Activated T-cell treated with anti-CD3 and anti-CD28 coated beads, Interleukin-2, amount 50 U/mL, for 1 hour (primary cell): ENCODE measurements at places on chromosomes 5 and 9.

GRCh38 chr5:78760366-78760765 is 111.8 kb upstream of the LHFPL2 start:
- DNase-seq = no peak

- no peak for DNase-seq
Observed at GRCh38 chr5:57447658-57448057, 35.0 kb downstream of the ACTBL2 start.

DNA sequence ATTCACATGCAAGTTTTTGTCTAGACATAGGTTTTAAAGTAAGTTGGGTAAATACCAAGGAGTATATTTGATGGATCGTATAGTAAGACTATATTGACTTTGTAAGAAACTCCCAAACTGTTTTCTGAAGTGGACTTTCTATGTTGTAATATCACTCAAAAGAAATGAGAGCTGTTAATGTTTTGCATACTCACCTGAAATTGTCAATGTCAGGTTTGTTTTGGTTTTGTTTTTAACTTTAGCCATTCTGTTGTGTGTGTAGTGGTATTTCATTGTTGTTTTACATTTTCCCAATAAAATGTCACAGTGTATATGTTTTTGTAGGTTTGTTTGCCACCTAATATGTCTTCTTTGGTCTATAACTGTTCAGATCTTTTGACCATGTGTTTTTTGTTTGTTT is 375.7 kb upstream of the CDH9 start:
- DNase-seq = no peak

DNA sequence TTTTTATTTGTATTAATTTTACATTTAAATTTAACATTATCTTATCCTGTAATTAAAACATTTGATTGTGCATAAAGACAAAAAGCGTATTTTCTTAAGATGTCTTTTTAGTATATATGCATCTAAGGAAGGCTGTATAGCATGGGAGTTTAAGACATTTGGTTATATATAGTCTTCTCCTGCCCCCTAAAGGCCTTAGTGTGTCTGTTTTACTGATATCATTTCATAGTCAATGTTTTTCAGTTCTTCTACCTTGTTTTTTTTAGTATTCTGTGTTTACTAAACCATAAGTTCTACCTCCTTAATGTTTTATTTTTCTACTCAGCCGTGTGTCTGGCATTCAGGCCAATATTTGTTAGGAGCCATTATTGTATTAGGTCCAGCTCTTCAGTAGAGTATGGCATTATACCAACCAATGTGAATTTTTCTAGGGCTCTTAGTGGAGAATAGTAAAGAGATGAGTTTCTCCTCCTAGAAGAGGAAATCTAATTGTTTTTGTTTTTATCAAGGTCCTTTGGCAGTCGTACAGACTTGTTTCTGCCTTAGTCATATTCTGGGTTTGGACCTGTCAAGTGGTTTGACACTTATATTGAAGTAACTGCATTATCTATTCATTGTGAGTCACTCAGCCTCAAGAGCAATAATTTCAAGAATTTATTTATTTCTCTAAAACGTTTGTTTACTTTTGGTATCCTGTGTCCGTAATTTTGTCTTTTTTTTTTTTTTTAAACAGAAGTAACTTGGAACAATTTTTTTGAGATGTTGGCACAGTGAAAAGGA is 74.8 kb downstream of the SLF1 start:
- no peak for DNase-seq

- no peak for DNase-seq
Observed at GRCh38 chr5:127311781-127312525, 21.4 kb downstream of the MEGF10 start.

GRCh38 chr5:163498886-163499285 is 6.5 kb upstream of the MAT2B start:
- no peak for DNase-seq

DNA sequence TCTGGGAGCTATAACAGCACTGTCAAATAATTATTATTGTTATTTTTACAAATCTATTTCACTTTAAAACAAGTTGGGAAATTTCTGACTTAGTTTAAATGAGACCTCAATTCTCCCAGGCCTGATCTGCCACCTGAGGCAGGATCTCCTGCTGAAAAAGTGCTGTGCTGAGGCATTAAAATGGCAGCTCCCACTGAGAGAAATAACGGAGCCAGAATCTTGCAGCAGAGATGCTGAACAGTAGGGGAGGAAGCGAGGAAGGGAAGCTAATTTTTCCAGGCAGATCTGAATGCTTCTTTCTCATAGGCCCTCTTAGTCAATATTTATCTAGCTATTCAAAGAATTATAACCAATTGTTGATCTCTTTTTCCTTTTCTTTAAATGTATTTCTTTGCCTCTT is 196.3 kb downstream of the ZNF462 start:
- DNase-seq = no peak

GRCh38 chr5:1349246-1349645 is 4.3 kb upstream of the CLPTM1L start:
- no peak for DNase-seq

GRCh38 chr5:61234019-61234418 is 71.8 kb upstream of the SMIM15 start:
- DNase-seq = no peak

DNA sequence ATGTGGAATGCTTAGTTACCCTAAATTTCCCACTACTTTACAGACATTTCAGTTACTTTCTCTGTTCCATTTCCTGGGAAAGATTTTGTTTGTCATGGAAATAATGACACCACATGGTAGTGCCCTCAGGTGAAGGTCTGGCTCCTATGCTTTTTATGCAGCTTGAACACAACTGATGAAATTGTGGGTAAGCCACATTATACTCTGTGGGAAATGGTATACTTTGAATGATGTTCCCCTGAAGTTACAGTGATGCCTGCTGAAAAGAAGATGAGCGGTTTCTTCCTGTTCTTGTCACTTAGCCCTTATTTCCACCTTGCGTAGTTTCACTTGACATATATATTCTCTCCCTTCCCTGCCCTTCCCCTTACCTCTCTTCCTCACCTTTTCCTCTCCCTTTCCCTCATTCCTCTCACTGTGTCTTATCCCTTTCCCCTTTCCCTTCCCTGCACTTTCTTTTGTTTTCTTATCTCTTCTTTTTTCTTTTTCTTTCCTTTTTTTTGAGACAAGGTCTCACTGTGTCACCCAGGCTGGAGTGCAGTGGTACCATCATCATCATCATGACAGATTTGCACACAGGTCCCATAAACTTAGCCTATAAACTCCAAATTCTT is 280.8 kb upstream of the IL12B start:
- no peak for DNase-seq

- no peak for DNase-seq
Observed at GRCh38 chr5:126883564-126884245, 106.8 kb downstream of the LMNB1 start.

GRCh38 chr9:77063645-77064285 is 44.3 kb downstream of the FOXB2 start:
- no peak for DNase-seq

- no peak for DNase-seq
Observed at GRCh38 chr5:73985145-73985544, 359.1 kb downstream of the ARHGEF28 start.
